ENCODE measurements at places on chromosomes 16 and 17.

DNA sequence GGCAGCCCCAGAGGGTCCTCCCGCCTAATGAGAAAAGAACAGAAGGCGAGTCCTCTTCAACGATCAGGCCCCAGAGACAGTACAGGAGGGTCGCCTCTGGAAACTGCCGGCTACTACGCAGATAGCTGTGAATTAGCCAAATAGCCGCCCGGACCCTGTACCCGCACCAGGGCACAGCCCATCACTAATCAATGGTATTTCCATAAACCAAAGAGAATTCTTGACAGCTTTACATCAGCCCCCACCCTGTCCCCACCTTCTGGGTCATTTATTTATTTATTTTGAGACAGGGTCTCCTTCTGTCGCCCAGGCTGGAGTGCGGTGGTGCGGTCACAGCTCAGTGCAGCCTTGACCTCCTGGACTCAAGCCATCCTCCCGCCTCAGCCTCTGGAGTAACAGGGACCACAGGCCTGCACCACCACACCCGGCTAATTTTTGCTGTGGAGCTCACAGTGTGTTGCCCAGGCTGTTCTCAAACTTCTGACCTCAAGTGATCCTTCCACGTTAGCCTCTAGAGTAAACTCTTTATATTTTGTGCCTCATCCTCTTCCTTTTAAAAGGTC lies 805 bp upstream of the CLCN7 start:
- DNase-seq: no peak

DNA sequence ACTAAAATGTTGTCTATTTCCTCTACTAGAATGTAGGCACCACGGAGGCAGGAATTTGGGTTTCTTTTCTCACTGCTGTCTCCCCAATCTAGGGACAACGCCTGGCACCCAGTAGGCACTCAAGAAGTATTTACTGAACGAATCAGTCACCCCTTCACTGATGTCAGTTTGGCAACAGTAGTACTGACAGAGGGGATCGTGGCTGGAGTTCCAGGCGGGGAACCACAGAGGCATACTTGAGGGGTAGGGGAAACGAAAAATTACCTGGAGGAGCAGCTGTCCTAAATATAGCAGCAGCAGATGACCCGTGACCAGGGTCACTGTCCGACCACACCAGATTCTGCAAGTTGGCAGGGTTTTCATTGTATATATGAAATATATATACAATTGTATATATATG lies 33.3 kb downstream of the TRIM25 start:
- no peak for DNase-seq

DNA sequence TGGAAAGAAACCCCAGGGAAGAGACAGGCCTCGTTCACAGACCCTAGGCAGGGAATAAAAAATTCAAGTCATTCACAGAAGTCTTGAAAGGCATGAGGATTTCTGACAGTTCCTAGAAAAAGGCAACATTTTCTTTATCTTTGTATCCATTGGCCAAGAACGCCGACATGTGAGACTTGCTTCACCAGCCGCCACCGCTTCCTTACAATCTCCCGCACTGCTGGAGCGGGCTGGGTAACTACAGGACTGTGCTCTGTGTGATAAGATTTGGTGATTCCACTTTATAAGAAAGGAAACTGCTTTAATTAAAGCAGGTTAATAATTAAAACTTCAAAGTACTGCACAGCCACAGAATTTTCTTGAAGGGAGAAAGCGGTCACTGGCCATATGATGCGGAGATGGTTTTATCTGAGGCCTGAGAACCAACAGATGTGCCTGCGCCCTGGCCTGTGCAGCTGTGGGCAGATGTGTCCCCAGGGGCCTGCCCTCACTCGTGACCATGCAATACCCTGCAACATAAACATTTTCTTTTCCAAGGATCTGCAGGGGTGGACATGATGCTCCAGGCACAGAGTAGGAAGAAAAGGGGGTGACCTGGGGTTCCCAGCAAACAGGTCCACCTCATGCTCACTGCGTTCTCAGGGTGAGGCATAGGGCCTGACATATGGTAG lies 13.0 kb upstream of the LGALS3BP start:
- DNase-seq: no peak

GRCh38 chr17:38605841-38606645 lies at the start of gene SRCIN1:
SRCIN1 (minus strand) TSS chr17:38605952; CDS start chr17:38605705, 247 bp downstream.
- DNase-seq: peak; percentile 45

DNA sequence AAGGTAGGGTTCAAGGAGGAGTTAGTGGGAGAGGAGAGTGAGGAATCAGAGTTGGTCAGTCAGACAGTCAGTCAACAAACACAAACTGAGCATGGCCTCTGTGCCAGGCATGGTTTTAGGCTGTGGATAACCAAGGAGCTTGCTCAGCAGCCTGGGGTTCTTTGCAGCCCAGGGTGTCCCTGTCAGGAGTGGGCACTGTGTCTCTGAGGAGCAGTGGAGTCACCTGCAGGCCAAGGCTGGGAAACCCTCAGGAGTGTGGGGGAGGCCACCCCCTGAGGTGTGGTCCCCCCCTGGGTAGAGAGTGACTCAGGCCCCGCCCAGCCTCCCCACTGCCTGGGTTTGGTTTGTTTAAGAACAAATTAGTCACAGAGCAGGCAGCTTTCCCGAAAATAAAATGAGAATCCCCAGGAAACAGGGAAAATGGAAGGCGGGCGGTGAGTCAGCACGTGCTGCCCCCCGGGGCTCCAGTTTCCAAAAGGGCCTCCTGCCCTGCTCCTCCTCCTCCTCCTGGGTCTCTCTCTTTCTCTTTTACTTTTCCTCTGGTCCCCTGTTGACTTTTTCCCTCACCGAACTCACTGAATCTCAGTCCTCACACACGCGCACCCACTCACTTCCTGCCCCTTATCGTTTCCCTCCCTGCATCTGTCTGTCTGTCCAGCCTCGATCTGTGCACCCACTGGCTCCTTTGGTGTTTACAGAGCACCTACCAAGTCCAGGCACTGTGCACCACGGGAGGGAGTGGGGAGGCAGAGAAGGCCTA lies 44.3 kb downstream of the SOCS3 start:
- no peak for DNase-seq

DNA sequence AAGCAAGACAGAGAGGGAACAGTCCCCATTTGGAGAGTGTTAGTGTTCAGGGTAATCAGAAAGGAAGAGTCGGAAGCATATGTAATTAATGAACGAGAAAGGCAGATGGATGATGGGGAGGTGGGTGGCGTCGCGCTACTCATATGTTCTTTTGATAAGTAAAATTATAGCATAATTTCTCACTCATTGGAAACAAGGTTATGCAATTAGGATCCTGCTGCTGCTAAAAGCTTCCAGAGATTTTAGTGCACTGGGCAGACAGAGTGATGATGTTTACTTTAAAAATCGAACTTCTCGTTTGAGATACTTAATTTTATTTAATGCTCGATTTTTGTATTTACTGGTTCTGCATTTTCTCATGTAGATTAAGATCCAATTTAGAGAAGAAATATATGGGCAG lies 96.2 kb downstream of the PRKCA start:
- DNase-seq: no peak

GRCh38 chr16:22814711-22815105 lies 746 bp downstream of the HS3ST2 start:
- no peak for DNase-seq

DNA sequence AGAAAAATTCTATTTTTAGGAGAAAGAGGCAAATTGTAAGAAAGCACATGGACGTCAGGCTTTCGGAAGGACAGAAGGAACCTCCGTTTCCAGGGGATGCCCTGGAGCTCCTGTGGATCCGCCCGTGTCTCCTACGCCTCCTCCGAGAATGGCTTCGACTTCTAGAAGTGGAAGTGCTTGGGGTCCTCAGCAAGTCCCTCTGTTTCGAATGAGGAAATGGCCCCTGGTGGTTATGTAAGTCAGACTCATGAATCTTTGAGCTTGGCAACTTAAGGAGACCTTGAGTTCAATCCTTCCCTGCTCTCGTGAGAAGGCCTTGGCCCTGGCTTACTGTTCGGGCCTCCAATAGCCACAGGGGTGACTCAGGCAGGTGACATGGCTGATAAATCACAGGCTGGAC lies 38.9 kb downstream of the COX4I1 start:
- peak; percentile 57 for DNase-seq

DNA sequence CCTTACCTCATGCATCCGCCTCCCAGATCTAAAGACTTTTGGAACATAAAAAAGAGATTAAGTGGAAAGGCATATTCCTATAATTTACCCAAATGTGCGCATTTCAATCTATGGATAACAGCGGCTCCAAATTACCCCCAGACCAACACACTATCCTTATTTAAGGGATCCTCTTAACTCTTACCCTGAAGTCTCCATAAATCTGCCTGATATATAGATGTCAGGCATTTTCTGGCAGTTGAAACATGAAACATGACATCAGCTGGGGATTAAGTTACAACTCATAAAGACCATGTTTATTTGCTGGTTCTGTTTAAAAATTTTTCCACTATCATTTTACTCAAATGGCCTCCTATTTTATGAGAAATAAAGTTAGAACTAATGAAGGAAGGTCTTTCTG lies 478.5 kb upstream of the SALL1 start:
- no peak for DNase-seq

DNA sequence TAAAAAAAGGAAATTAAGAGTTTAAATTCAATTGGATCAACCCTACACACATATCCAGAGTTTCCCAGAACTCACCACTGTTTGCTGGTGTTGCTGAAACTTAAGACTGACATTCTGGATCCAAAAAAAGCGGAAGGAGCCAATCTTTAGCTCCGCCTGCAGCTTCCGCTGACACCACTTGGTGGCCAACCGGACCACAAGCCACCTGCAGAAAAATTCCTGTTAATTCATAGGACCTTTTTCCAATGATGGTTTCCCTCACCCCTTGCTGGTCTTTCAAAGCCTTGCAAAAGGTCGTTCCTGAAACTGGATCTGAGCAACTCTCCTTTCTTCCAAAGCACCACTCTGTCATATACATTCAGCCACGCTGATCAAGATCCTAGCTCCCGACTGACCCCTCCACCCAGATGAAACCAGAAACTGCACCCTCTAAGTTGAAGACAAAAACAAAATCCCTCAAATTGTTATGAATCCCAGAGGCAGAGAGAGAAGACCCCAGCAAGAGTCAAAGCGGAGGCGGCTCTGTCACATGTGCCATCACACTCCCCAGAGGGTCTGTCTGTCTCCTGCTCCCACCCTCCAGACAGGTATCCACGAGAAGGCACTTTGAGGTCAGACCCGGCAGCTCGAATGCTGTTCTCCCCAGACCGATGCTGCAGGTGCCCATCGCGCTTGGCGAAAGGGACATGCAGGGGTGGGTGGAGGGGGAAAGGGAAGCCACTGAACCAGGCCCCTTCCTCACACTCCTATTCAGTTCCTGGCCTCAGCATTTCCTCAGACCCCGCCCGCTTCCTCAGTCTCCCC lies 773 bp downstream of the BLTP2 start:
- peak; percentile 50 for DNase-seq

- DNase-seq: no peak
Measured at GRCh38 chr16:19933740-19934139, 49.1 kb upstream of the GPRC5B start.

DNA sequence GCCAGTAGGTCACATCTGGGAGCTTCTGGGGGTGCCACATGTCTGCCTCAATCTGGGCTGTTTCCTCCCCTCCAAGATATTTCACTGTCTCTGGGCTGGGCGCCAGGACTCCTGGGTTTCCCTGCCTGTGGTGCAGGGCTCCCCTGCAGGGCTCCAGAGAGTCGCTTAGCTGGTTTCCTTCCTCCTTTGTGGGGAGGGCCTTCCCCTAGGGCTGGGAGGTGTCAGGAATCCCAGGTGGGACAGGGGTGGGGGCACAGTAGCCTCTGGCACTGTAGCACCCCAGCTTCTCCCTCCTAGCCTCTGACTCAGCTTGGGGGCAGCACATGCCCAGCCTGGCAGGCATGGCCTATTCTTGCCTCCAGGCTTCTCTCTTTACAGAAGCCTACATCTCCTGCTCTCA lies 2.6 kb downstream of the RARA start:
- DNase-seq: no peak

GRCh38 chr17:41629316-41629715 lies 4.9 kb upstream of the KRT17 start:
- DNase-seq: no peak

DNA sequence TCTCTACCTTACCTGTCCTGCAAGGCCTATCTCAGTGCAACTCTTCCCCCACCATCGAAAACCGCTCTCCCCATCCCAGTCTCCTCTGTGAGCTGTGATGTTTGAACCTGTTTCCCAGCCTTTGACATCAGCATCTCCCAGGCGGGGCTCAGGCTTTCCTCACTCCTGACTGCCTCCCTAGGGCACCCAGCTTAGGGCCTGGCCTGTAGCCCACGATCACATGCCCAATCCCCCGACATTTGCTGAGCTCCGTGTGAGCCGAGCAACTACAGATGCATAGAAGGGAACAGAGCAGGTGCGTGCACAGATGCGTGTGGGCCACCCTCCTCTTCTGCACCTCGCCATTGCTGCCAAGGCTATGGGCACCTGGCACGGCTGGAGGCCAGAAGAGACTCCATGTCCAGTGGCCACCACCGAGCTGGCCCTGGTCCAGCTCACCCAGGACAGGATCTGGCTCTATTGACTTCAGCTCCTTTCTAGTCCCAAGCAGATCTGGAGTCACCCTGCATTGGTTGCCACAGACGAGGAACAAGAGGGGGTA lies 35.5 kb upstream of the CMIP start:
- no peak for DNase-seq

GRCh38 chr17:61454381-61455323 lies 2.4 kb downstream of the TBX4 start:
- DNase-seq: no peak

DNA sequence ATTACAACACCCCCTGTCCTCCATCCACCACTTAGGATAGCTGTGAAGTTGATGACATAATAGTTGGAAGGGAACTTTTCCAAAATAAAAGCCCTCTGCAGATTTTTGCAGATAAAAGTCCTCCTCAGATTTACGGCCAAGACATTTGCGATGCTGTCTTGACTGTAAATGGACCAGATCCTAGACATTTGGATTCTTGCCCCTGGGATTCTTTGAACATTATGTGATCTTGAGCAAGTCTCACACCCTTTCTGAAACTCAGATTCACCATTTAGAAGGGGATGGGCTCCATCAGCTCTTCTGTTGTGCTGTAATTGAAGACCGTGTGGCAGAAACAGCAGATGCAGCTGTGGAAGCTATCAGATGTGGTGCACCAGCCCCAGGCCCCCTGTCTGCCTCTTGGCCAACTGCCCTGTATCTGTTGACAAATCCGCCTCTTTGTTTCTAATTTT lies 153.9 kb upstream of the CACNG3 start:
- DNase-seq: peak; percentile 69
